Stimulated activated CD8-positive, alpha-beta memory T cell treated with anti-CD3 and anti-CD28 coated beads, Interleukin-15, amount 100 ng/mL, for 4 hours (primary cell): ENCODE measurements at places on chromosomes 6 and 20.

DNA sequence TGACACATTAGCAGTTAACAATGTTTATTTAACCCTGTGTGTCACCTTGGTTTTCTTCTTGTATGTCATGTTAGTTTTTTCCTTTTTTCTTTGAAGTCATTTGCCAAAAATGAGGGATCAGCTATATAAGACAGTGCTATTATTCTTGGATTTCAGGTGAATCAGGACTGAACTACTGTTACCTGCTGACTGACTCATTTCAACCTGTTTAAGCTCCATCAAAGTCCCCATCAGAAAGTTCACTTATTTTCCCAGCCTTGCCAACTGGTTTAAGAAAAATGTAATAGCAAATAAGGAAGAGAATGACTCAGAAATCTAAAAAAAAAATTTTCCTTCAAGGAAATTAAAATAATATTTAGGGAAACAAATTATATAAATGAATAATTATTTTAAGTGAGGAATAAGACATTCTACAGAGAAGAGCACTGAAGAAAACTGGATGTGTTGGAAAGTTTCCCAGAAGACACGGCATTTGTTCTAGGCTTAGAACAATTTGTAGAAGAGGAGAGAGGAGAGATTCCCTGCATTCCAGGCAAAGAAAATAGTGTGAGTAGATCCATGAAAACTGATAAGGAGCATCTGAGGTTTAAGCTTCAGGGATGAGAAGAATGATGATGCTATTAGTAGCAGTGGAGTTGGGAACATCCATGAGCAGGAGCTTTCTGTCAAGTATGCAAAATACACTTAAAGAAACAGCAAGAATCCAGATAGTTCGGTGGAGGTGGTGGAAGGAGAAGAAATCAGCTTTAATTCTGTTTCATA, 84.9 kb upstream of the SIM1 start:
- no peak for DNase-seq

DNA sequence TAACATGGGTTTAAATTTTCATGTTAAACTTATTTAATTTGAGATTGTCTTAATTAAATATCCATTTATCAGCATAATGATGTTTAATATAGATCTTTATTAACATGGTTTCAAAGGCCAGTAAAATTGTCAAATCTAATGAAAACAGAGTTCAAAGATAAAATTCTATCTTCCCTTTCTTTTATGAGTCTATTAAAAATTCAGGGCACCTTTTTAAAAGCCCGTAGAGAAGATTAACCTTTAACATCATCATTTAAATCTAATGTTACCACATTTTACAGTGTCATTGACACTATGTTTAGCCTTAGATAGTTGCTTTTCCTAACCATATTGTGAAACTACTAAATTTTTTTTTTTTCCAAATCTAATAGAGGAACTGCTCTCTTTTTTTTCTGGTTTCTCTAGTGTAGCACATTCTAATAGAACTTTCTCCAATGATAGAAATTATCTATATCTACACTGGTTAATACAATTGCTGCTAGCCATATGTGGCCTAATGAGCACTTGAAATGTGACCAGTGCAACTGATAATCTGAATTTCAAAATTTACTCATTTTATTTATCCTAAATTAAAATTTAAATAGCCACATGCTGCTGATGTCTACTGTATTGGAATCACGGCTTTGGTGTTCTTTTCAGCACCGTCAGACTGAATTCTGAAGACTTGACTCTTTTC, 410.9 kb downstream of the UTRN start:
- no peak for DNase-seq

DNA sequence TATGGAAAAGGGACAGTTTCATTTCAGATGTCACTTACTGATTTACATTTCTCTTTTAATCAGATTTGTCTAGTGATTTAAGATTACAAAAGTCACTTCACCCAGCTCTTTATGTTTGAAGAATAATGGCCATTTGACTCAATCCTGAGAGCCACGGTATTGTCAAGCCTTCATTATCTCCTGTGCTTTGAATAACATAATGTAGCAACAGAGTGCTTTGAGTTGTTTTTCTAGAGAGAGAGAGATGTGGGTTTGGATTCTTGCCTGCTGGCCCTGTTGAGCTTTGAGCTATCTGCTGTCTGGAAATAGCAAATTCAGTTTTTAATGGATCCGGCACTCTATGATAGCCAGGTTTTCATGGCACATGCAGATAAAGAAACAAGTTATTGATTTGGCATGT, 478.4 kb upstream of the SOX4 start:
- no peak for DNase-seq

GRCh38 chr6:52207066-52207465, 20.9 kb downstream of the IL17A start:
- no peak for DNase-seq

GRCh38 chr6:116881236-116881635, 4.2 kb downstream of the RFX6 start:
- DNase-seq = no peak

DNA sequence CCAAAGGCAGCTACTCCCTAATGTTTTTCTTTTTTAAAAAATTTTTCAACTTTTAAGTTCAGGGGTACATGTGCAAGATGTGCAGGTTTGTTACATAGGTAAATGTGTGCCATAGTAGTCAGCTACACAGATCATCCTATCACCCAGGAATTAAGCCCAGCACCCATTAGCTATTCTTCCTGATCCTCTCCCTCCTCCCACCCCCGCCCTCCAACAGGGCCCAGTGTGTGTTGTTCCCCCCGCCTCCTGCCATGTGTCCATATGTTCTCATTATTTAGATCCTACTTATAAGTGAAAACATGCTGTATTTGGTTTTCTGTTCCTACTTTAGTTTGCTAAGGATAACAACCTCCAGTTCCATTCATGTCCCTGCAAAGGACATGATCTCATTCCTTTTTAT, 12.4 kb downstream of the TRIM15 start:
- no peak for DNase-seq

GRCh38 chr6:83985308-83985713, 48.3 kb upstream of the MRAP2 start:
- DNase-seq = no peak

DNA sequence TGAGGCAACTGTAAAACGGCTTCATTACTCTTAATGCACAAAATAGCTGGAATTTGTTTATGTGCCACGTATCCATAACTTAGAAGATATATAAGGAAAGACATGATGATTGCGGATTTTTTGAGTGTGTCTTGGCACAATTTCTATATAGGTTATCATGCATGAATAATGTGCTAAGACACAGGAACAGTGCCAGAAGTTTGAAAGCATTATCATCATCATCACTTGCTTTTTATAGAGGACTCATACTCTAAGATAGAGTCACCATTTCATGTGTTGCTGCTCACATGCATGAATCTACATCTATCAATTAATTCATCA, 113.4 kb downstream of the ELOVL4 start:
- no peak for DNase-seq

DNA sequence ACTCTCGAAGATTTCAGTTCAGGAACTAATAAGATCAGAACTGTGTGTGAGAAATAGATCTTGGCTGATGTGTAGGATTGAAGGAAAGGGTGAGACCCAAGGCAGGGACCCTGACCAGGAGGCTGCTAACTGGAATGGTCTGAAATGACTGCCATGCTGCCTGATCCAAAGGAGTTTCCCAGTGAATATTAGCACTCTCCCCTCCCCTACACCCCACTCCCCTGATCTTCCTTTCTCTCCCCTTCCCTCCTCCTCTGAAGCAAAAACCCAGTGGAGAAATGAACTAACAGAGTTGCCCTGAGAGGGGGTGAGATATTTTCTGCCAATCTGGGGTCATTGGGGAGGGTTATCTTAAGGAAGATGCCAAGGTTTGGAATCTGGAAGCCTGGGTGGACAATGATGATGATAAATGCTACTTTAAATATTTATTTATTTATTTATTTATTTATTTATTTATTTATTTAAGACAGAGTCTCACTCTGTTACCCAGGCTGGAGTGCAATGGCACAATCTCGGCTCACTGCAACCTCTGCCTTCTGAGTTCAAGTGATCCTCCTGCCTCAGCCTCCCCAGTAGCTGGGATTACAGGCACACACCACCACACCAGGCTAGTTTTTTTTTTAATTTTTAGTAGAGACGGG, 371.0 kb upstream of the CHD6 start:
- DNase-seq = no peak

DNA sequence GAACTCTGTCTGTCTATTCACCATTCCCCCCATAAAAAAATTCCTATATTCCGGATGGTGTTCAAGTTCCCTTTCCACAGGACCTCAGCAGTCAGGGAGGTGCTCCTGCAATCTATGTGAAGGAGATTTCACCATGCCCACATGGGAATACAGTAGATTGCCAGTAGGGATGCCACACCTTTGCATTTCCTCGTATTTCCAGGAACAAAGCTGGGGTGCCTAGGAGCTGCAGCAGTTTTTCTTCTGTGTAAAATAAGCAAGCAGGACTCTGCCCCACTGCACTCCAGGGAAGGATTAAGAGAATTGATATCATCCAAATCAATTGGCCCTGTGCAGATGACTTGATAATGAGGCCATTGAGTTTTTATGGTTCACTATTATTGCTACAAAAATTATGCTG, 7.4 kb upstream of the KIF16B start:
- no peak for DNase-seq

GRCh38 chr6:16635291-16635809, 125.9 kb downstream of the ATXN1 start:
- DNase-seq = no peak

DNA sequence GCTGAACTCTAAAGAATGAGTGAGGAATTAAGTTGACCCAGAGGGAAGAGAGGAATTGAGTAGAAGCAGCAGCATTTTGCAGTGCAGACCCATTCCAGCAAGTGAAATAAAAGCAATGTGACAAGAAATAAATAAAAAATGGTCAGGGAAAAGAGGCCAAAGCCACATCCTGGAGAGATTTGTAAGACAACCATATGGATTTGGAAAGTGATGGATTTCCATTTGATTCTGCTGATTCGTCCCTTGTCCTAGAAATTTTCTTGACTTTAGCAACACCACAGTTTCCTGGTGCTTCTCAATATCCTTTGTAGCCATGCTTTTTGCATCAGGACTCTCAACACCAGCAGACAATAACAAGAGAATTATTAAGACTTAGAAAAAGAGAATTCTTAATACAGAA, 29.8 kb downstream of the ANKEF1 start:
- no peak for DNase-seq

GRCh38 chr6:5860849-5861248, 145.9 kb downstream of the NRN1 start:
- no peak for DNase-seq

GRCh38 chr20:32651537-32651936, 22.2 kb downstream of the C20orf203 start:
- no peak for DNase-seq

DNA sequence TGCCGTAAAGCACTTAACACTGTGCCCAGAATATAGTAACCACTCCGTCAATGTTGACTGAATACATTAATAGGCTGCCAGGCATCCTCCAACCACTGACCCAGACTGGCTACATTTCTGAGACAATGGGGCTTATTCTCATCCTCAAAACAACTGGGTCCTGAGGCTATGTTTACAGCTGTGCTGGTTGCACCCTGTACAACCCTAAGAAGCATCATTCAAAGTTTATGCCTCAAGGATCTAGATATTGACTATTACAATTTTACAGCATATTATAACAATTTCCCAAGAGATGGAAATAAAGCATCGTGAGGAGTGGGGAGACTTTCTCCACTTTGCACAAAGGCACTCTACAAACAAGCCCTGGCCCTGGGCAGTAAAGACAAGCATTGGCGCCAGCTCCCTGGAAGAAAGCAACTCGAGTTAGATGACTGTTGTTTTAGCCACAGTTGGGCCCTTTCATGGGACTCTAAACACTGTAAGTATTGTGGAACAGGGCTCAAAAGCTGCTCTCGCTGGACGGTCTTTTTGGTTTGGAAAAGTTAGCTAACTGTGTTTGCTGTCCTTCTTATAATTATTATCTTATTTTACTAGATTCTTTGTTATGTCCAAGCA, 30.2 kb downstream of the MYLIP start:
- no peak for DNase-seq

DNA sequence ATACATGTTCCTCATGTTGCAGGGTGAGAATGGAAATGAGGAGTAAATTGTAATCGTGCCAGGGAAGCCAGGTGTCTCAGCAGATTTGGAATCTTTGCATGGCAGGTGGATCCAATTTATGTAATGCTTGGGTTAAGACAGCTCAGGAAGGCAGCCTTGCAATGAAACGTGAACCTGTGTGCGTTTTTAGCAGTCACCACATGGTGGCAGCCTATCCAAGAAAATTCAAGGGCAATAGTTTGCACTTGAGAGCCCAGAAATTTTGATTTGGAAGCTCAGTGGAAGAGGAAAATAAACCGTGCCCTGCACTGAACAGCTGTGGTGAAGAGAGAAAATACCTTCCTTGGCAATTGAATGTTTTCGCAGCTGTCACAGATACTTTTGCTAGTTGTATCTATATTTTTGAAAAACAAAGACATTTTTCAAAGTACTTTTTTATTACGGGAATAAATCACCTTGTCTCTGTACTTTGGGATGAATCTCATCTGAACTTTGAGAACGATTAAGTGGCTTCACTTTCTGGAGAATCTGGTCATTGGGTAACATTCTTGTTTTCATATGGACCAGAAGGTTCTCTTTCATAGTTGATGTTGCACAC, 26.5 kb downstream of the MTHFD1L start:
- peak; percentile 16 for DNase-seq

DNA sequence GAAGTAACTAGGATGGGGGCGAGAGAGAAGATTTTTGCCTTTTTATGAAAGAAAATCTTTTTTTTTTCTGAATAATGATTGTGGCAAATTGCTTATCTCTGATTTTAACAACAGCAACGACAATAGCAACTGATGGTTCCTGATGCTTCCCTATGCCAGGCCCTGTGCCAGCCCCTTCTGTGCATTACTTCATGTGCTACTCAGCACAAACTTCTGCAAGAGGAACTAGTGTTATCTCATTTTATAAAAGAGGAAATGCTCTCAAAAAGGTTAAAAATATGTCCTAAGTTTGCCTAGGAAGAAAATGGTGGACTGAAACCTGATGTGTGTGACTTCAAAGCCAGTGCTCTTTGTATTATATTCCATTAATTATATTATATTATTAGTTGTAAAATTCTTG, 74.0 kb upstream of the RALGAPA2 start:
- DNase-seq = no peak

- no peak for DNase-seq
Observed at GRCh38 chr20:19259141-19259591, 46.7 kb downstream of the SLC24A3 start.

DNA sequence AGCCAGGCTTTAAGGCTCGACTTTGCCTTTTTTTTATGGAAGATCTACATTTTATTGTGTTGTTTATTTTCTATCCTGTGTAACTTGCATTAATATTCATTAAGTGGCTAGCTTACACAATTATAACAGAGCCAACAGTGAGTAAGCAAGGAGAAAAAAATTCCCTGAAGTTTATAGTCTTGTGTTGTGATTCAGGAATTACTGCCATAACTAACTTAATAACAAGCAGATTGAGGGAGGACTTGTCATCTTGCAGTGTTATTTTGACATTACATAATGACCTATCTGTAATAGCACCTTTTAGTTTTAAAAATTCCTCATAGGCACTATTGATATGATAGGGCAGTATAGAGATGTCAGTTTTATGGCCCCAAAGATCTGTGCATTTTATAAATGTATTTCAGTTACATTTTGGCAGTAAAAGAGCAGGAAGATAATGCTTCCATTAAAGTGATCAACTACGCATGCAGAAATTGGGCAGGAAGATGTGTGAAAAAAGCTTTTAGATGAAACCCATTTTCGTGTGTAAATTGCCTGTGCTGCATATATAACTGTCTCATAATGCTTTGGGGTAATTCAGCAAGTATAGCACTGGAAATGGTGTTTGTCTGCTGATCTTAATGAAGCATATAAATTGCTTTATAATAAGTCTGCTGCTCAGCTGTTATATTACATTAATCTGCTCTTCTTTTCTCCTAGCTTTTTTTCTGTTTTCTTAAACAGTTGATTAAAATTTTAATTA, 123.0 kb downstream of the SMAP1 start:
- no peak for DNase-seq

GRCh38 chr6:117542493-117542892, 59.8 kb downstream of the GOPC start:
- DNase-seq = no peak
